ENCODE measurements at places on chromosomes 12 and 14. TPM values are rescaled to one million over a fixed set of nuclear protein-coding genes. Genes with fewer than 3 reads are reported as not detected.

OTX2 gene
- total RNA-seq, result not detected

DNA sequence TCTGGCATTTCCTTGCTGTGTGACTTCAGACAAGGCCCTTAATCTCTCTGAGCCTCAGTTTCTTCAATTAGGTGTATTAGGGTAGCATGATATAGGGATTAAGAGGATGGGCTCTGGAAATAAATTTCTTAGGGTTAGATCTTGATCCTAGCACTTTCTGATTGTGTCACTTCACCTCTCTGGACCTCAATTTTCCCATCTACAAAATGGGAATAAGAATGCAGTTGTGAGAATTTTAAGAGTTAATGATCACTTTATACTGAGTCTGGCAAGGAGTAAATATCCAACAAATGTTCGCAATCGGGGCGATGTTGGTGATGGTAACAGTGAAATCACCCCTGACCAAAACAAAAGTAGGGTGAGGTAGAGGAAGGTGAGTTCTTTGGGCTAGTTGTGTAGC, 4.0 kb downstream of the RPH3A start:
- DNase-seq, result no peak

- DNase-seq, result no peak
Observed at GRCh38 chr12:67789266-67789665, 140.7 kb downstream of the DYRK2 start.

DNA sequence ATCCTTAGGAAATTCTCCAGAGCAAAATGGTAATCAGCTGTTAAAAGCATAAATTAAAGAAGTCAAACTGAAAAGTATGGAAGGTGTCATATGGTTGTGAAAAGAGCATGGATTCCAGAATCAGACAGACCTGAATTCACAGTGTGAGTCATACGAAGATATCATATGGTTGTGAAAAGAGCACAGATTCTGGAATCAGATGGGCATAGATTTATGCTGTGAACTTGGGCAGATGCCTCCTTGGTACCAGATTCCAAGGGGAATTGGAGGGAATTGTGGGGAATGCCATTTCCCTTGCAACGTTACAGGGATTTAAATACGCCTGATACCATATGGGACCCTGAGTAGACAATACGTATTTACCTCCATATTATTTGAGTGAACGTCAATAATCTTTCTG, 183.7 kb downstream of the GALC start:
- no peak for DNase-seq

DNA sequence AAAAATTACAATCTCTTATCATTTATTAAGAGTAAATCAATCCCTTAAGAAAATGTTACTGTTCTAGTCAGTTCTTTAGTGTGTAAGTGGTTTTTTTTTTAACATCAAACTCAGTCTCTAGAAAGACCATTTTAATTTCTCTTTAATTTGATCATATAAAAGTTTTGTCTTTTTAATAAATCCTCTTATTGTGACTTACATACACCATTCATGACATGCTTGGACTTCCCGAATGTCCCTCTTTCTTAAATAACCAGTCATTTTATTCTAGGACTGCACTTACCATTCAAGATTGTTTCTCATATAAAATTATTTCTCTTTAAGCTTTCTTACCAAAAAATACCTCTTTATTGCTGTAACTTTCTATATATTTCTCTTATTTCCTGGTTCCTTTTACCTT, 60.8 kb upstream of the EVL start:
- no peak for DNase-seq

DNA sequence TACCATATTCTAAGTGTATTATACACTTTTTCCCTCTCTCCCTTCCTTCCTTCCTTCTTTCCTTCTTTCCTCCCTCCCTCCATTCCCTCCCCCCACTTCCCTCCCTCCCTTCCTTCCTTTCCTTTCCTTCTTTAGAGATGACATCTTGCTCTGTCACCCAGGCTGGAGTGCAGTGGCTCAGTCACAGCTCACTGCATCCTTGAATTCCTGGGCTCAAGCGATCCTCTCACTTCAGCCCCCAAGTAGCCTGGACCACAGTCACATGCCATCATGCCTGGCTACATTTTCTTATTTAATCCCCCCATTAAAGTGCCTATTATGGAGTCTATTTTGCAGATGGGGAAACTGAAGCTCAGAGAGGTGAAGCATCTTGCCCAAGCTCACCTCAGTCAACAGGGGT, 55.0 kb downstream of the SVOP start:
- no peak for DNase-seq

DNA sequence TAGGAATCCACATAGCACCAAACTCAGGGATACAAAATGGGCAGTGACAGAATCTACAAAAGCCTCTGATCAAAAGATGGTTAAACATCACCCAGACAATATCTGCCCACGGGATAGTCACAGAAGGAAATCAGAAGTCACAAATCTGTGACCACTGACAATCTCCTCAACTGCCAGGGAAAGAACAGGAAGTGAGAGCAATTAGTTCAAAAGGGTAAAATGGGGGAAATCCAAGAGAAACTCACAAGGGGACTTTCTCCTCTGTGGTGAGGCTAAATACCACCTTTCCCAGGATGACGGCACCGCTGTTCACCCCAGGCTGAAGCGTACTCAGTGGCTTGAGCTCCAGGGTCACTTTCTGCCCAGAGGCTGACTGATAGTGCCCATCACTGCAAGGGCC, 10.7 kb downstream of the TTC5 start:
- no peak for DNase-seq

GRCh38 chr12:55724940-55725309, 3.9 kb downstream of the CD63 start:
- DNase-seq, result no peak

Data from uterus (tissue), 4 donors.